ENCODE measurements at places on chromosomes 2 and 18.

- DNase-seq: no peak
Observed at GRCh38 chr2:174599310-174599921, 1.8 kb upstream of the WIPF1 start.

GRCh38 chr2:1773883-1774282 lies 29.6 kb upstream of the PXDN start:
- DNase-seq: no peak

DNA sequence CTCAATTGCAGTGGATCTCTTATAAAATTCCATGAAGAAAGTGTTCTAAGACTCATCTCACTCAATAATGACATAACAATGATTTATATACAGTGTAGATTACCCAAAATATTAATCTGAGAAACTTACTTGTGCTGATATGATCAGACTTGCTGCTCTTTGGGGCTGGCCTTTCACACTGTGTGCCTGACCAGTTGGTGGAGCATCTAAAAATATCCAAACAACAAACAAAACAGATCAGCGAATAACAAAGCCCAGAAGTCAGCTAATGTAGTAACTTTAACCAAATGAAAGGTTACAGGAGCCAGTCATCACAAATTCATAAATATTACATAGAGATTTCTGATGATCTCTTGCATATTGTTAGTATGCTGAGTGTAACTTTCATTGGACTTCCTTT lies 1466.8 kb upstream of the NXPH2 start:
- no peak for DNase-seq

GRCh38 chr2:96115631-96116423 lies 544 bp downstream of the ADRA2B start:
- DNase-seq: no peak

GRCh38 chr2:131146231-131146630 lies 41.1 kb downstream of the PLEKHB2 start:
- DNase-seq: no peak

DNA sequence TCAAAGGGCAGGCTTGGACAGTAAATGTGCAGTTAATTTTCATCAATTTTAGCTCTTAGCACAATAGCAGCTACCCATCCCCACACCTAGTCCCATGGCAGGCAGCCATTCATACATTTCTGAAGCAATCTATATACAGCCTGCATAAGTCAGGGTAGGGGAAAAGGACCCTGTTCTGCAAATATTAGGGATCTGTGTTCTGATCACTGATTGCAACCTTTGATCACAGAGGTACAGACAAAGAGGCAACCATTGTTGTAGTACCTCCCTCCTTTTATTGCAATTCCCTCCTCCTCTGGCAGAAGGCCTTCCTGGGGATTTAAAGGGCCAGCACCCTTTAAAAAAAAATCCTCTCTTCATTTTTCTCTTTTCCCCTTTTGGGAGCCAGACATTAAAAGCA lies 58.3 kb downstream of the KANSL1L start:
- no peak for DNase-seq

DNA sequence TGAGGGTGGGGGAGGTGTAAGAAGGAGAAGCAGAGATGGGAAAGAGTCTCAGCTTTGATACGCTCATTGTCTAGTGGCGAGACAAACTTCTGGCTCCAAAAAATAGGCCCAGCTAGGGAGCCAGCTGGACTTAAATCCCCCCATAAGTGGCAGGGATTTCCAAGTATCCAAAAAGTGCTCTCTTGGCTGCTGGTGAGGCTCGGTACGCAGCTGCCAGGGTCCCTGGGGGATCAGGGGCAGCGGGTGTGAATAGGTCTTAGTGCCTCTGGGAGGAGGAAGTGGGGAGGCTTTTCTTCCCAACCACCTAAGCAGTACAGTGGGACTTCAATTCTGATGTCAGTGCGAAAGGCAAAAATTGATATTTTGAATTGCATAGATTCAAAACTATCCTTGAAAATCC lies 73.5 kb downstream of the ALK start:
- no peak for DNase-seq

- DNase-seq: no peak
Observed at GRCh38 chr2:169598982-169599381, 14.8 kb downstream of the PPIG start.

DNA sequence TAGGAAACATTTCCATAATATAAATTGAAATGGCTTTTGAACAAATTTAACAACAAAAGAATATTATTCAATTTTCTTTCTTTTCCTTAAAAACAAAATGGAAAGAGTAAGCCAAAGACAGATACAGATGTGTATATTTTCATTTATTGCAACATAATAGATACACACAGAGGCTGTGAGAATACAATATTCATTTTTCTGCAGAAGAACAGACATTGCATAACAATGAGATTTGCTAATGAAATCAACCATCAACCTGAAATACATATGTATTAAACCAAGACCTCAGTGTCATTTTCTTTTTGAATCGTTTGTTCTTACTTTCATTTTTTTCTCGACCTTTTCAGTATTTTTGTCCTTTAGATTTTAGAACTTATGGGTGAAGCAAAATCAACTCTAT lies 95.1 kb downstream of the BAZ2B start:
- DNase-seq: no peak

- no peak for DNase-seq
Observed at GRCh38 chr18:32767400-32767799, 5.4 kb downstream of the KLHL14 start.

- no peak for DNase-seq
Observed at GRCh38 chr2:70776266-70776665, 8.3 kb upstream of the ADD2 start.

- no peak for DNase-seq
Observed at GRCh38 chr2:214740867-214741395, 68.6 kb downstream of the BARD1 start.

DNA sequence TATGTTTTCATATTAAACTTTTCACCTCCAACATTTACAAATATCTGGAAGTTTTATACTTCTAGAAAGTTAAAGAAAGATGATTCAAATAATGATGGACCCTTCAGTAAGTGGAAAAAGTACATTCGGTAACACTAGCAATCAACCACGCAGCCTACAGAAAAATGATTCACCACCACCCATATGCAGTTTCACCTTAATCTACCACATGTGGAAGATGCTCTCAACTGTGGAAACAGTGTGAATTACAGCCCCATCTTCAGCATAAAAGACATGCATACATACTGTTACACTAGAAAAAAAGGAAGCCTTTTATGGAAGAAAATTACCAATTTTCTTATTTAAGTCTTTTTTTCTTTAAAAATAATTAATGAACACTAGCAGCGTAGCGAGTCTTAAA lies 1.1 kb downstream of the SLC38A11 start:
- DNase-seq: no peak

- no peak for DNase-seq
Observed at GRCh38 chr2:44942304-44943030, 965 bp downstream of the SIX3 start.

GRCh38 chr2:127860130-127860529 lies 2.2 kb upstream of the POLR2D start:
- DNase-seq: no peak

- no peak for DNase-seq
Observed at GRCh38 chr2:146844226-146844990, 1000.4 kb upstream of the ACVR2A start.

DNA sequence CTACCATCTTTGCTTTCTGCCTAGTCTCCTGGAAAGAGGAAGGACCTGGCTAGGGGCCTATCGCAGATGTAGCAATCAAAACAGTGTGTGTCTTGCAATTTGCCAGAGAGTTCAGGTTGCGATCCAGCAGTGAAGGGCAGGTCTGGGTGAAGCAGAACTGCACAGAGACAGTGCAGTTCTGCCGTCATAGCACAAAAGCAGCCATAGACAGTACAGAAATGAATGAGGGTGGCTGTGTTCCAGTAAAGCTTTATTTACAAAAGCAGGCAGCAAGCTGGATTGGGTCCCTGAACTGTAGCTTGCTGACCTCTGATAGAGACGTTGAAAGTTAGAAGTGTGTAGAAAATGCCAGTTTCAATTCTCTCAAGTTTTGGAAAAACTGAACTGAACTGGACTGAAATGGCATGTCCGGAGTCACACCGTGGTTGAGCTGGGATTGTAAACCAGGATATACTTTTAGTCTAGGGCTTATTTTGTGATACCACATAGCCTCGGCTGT lies 186.8 kb downstream of the LTBP1 start:
- DNase-seq: no peak

DNA sequence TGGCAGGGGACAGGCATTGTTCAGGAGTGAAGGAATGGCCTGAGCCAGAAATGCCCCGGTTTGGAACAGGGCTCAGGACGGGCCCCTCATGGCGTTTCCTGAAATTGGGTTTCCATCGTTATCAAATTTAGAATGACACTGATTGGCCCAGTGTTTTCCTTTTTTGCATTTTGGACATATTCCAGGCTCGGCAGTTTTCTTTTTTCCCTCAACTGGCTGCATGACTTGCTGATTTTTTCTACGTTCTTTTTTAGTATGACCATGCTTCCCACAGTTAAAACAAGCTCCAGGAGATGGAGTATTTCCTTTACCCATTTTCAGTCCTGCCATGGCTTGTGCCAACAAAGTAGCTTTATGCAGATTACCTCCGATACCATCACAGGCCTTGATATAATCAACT lies 20.4 kb upstream of the LYG2 start:
- no peak for DNase-seq

DNA sequence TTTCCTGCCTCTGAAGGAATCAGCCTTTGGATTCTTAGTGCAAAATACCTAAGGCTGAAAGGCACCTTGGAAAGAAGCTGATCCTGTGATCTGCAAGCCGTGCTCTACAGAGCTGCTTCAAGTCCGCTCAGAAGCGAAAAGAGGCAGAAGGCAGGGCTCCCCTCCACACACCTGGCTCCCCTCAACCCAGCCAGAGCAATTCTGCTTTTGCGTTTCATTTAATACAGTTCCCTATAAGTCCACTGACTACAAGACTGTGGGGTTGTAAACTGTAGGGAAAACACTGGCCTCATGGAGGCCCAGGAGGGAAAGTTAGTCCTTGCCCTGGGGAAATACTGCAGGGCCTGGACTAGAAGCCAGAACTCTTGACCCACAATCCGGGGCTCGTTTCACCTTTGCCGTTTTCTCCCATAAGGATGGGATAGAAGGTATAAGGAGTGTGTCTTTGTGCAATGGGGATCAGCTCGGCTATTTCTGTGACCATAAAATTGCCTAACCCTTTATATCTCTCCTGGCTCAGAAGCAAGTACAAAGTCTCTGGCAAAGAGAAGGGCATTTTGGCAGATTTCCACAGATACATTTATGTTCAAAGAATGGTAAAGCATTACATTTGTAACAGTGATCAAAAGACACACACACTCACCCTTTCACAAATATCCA lies 95.8 kb upstream of the TEX51 start:
- no peak for DNase-seq

GRCh38 chr2:54680397-54681041 lies 42.9 kb upstream of the EML6 start:
- no peak for DNase-seq

GRCh38 chr2:159609811-159610549 lies 6.4 kb downstream of the BAZ2B start:
- no peak for DNase-seq

GRCh38 chr2:177252808-177253531 lies 11.6 kb downstream of the NFE2L2 start:
- DNase-seq: no peak

DNA sequence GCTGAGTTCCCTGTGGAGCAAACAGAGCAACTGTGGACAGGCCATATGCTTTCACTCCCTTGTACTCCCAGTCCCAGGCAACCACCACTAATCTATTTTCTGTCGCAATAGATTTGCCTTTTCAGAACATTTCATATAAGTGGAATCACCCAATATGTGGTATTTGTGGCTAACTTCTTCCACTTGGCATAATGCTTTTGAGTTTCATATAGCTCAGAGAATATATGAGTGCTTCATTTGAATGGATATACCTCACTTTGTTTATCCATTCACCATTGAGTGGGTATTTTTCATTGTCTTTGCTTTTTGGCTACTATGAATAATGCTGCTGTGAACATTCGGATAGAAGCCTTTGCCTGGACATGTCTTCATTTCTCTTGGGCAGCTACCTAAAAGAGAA lies 151.9 kb downstream of the CERS6 start:
- DNase-seq: no peak

DNA sequence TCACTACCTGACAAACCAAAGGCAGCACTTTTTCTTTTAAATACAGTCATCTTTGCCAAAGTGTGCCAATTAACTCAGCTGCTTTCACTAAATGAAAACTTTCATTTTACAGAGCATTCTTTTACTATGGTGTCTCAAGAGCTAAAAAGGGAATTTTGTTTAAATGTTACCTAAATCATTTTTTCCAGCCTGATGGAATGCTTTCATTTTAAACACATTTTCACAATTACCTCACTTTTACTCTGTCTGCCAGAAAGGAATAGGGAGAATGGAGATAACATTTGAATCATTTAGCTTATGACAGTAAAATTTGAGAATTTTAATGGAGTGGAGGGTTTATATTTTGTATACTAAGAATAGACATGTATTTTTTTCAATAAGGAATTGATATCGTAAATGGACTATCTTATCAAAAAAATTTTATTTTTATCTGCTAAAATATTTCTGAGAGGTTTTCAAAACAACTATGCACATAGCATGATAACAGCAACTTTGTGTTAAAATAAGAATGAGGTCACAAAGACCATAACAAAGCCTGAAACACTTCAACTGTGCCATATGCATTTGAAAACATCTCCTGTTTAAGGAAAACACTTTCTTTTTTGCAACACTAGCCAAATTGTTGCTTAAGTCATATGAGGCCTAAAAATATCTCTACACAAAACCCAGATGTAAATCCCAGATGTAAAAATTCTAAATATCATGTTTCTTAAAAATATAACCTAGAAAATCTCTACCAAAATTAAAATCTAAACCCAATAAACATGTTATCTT lies 769.9 kb upstream of the FSHR start:
- no peak for DNase-seq

DNA sequence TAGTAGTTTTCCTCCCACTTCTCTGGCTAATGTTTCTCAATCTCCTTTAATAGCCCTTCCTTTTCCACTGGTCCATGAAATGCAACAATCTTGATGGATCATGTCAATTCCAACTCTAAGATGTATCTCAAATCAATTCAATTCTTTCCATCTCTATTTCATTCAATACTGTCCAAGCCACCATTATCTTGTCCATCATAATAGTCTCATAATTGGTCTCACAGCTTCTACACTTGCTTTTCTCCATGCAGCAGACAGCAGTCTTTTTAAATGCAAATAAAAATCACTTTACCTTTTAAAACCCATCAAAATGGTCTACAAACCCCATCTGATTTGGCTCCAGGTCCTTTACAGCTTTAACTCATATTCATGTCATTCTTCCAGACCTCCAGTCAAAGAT lies 226.6 kb downstream of the EPHA4 start:
- DNase-seq: no peak

GRCh38 chr2:28354920-28355520 lies 37.6 kb upstream of the FOSL2 start:
- no peak for DNase-seq

Measured in activated CD4-positive, alpha-beta T cell treated with anti-CD3 and anti-CD28 coated beads, Interleukin-2, amount 50 U/mL, for 1 hour (primary cell).